Activated CD4-positive, alpha-beta T cell treated with anti-CD3 and anti-CD28 coated beads, Interleukin-2, Interleukin-4, amounts not matched to agents 100 ng/mL and 50 ng/mL, durations not matched to agents 16 hours and 8 hours (primary cell): ENCODE measurements at places on chromosomes 4 and X.

DNA sequence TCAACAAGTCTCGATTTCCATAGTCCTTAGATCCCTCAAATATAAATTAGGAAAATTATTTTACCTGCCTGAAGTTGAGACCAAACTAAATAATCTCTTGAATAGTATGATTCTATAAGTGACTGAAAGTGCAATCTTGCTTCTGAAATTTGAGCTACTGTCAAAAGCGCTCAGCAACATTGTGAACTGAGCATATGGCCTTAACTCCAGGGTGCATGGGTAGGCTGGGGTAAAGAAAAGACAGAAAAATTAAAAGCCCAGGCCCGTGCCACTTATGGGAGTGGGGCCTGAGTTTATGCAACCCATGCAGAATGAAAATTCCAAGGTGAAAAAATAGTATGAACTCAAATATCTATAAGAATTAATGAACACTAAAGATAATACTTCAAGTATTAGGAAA is 9.8 kb downstream of the PGRMC2 start:
- no peak for DNase-seq

GRCh38 chr4:73376976-73377375 is 27.1 kb upstream of the ALB start:
- no peak for DNase-seq

DNA sequence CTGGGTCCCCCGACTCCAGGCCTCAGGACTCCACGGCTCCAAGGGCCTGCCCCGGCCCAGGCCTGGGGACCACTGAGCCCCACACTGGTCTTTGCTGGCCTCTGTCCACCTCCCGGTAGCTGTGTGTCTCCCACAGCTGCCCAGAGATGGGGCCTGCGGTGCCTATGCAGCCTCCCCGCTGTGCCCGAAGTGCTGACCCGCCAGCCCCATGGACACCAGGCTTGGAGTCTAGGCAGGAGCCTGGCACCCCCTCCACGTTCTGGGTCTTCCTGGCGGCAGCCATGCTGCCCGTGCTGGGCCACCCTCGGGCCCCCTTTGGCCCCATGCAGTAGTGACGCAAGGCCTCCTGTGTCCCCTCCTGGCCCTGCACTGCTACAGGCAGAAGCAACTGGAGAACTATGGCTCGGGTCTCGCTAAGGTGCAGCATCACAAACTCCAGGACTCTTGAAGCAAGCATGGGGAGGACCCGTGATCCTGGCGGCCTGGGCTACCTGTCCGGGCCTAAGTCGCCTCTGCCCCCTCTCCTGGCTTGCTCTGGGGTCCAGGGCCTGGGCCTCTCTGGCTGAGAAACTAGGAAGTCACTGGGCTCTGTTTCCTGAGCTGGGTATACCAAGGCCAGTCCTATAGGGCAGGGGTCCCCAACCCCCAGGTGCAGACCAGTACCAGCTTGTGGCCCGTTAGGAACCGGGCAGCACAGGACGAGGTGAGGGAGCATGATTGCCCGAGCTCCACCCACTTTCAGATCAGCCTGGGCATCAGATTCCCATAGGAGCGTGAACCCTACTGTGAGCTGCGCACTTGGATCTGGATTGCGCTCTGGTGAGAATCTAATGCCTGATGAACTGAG is 917 bp downstream of the MYL5 start:
- no peak for DNase-seq

GRCh38 chrX:127574829-127575228 is 477.4 kb downstream of the ACTRT1 start:
- no peak for DNase-seq

- no peak for DNase-seq
Measured at GRCh38 chrX:103373581-103373980, 2.8 kb upstream of the BEX3 start.

DNA sequence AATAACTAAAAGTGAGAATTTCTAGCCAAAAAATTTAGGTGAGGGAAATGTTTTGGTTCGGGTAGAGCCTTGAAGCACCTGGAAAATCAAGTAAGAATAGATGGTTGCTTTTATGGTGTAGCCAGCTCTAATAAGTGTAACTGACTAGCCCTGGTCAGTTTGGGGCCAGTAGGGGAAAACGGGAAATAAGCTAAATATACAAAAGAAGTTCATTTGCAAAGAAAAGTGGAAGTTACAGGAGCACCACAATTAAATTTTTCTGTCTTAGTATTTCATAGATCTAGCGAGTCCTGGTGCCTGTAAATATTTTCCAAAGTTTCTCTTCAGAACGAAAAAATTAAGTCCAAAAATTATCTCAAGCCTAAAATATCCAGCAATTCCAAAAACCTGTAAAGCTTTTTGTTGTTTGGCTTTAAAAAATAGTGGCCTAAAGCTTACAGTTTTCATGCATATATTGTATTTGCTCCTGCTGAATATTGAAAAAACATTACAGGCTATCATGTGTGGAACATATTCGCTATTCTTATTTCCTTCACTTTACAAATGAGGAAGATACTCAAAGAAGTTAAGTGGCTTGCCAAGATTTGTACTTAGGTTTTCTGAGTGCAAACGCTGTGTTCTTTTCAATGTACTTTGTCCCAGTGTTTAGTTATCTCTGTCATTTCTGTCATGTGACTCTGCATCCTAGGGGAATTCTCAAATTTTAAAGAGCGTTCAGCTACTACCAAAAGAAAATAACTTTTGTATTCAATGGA is 7.3 kb upstream of the PTPN13 start:
- DNase-seq, result no peak

DNA sequence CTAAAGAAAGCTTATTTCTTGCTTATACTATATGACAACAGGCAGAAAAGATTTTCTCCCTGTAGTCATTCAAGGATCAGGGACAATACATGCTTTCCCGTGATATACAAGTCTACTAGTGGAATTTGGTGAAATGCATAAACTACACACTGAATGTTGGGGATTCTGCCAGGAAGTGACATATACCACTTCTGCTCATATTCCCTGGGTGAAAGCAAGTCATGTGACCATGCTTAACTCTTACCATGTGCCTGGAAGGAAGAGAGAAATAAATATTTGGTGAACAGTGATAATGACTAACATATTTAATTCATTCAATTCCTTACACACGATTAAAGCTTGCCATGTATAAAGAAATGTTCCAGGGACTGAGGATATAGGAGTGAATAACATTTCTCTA is 534.6 kb downstream of the PPARGC1A start:
- no peak for DNase-seq

DNA sequence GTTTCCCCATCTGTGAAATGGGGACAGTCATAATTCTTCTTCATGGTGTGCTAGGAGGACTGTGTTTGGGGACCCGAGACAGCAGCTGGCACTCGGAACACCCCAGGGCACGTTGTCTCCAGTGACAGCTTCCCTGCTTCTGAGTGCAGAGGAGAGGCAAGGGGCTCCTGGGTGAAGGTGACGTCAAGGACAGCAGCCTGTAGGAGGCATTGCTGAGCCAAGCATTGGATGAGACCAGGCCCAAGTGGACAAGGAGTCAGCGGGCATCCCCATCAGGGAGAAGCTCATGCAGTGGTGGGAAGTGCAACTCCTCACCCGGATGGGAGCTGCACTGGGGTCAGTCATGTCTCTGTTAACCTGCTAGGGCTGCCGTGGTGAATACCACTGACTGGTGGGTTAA is 46.1 kb downstream of the EVC start:
- no peak for DNase-seq
